ENCODE measurements at places on chromosomes 13 and 19. TPM values are rescaled to one million over a fixed set of nuclear protein-coding genes. Genes with fewer than 3 reads are reported as not detected.

The CGB8 gene
- not detected for total RNA-seq

The MCEMP1 gene
- not detected for total RNA-seq

The CD33 gene
- total RNA-seq, result not detected

The RNASEH2A gene
- total RNA-seq, result 50.5 TPM

The PEAK3 gene
- total RNA-seq, result not detected

The HPN gene
- total RNA-seq, result not detected

The FKBP8 gene
- total RNA-seq, result 186 TPM

The OR7C1 gene
- not detected for total RNA-seq

The VSIG10L gene
- 0.04 TPM for total RNA-seq

The PLIN5 gene
- total RNA-seq, result 0.32 TPM

The CEACAM19 gene
- 1.5 TPM for total RNA-seq

The CKM gene
- not detected for total RNA-seq

The TUBA3C gene
- total RNA-seq, result not detected

The FGF14 gene
- not detected for total RNA-seq

The ZNF577 gene
- 3.1 TPM for total RNA-seq

The LGALS4 gene
- not detected for total RNA-seq

The RNF6 gene
- total RNA-seq, result 56.3 TPM

The TMC4 gene
- 0.86 TPM for total RNA-seq

The ICAM4 gene
- total RNA-seq, result 0.95 TPM

The KCTD15 gene
- total RNA-seq, result 45.8 TPM

The DLEU7 gene
- total RNA-seq, result not detected

The EPSTI1 gene
- total RNA-seq, result 2.8 TPM

The ZIC2 gene
- not detected for total RNA-seq

The SLC10A2 gene
- not detected for total RNA-seq

The PRR12 gene
- total RNA-seq, result 2.0 TPM

The TDRD3 gene
- total RNA-seq, result 11.5 TPM

The NKPD1 gene
- total RNA-seq, result 0.13 TPM

The FGF9 gene
- not detected for total RNA-seq

The HIPK4 gene
- total RNA-seq, result not detected

The KCNK6 gene
- 7.0 TPM for total RNA-seq

Measured in pulmonary artery endothelial cell (primary cell).